ENCODE measurements at places on chromosomes 12 and 14. TPM values are rescaled to one million over a fixed set of nuclear protein-coding genes. Genes with fewer than 3 reads are reported as not detected.

RNASE7 gene
- not detected for total RNA-seq

ABCB9 gene
- 8.1 TPM for total RNA-seq

OR9K2 gene
- not detected for total RNA-seq

IQSEC3 gene
- 0.19 TPM for total RNA-seq

CCDC196 gene
- total RNA-seq = not detected

PAX9 gene
- total RNA-seq = 7.2 TPM

CHD8 gene
- total RNA-seq = 89.8 TPM

NPFF gene
- not detected for total RNA-seq

LUM gene
- 4.5 TPM for total RNA-seq

HELB gene
- total RNA-seq = 3.9 TPM

PRPF40B gene
- 33.4 TPM for total RNA-seq

TMEM229B gene
- total RNA-seq = 0.19 TPM

PIANP gene
- 0.37 TPM for total RNA-seq

OTX2 gene
- not detected for total RNA-seq

VSX2 gene
- not detected for total RNA-seq

PSMA6 gene
- 247 TPM for total RNA-seq

ISCU gene
- 86.9 TPM for total RNA-seq
